Effector CD4-positive, alpha-beta T cell (primary cell): ENCODE measurements at places on chromosomes 2 and 18.
A peak's percentile ranks its signal among the peaks of the same experiment; 100 is the strongest.

- peak; percentile 35 for DNase-seq
These were observed 18.1 kb upstream of the SPP2 start for GRCh38 chr2:234032279-234032856.

DNA sequence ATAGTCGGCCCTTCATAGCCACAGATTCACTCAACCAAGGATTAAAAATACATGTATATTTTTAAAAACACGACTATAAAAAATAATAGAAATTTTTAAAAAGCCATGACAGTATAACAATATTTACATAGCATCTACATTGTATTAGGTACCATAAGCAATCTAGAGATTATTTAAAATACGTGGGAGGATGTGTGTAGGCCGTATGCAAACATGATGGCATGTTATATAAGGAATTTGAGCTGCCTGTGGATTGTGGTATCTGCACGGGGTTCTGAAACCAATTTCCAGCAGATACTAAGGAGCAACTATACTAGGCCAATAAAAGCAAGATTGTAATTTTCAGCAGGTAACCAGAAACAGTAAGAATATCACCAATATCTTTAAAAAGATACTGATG, 5.9 kb downstream of the ORC4 start:
- DNase-seq: no peak

- no peak for DNase-seq
These were observed 328.1 kb downstream of the NR4A2 start for GRCh38 chr2:156004459-156004858.

DNA sequence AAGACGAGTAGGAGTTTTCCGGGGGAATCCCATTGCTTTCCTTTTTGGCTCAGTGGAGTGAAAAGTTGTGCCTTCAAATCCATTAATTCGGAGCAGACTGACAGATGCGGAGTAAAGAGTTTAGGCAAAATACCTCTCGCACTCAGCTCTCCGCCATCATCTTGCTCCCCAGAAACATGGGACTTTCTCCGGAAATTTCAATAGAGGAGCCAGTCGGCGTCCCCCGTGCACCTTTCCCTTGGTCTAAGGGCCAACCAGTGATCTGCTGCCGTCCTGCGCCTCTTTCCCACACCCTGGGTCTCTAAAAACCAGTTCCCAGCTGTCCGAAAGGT, 318 bp downstream of the TYW5 start:
- DNase-seq: no peak

GRCh38 chr18:57743008-57743407, 60.1 kb downstream of the ATP8B1 start:
- DNase-seq: no peak

GRCh38 chr18:13915995-13916431, 677 bp upstream of the MC2R start:
- no peak for DNase-seq

- DNase-seq: no peak
These were observed 230.6 kb downstream of the DOK6 start for GRCh38 chr18:69631281-69631680.

- DNase-seq: no peak
These were observed 144.2 kb upstream of the ARL4C start for GRCh38 chr2:234641086-234641485.

DNA sequence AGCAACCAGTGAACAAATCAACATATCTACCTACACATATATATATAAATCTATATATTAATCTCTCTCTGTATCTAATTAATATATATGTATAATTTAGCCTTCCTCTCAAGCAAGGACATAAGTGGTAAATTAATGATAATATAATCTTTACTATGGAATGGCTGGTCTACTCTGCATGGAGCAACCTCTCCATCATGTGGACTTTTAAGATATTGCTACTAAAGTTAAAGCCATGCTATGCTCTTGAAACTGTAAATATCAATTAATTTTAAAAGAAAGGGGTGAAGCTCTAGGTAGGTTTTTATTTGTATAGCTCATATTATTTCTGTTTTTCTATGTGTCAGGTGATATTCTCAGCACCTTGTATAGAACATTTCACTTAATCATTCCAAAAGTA, 147.0 kb downstream of the PPP1R1C start:
- no peak for DNase-seq
